Naive thymus-derived CD4-positive, alpha-beta T cell (primary cell): ENCODE measurements at places on chromosomes 6 and 20.

DNA sequence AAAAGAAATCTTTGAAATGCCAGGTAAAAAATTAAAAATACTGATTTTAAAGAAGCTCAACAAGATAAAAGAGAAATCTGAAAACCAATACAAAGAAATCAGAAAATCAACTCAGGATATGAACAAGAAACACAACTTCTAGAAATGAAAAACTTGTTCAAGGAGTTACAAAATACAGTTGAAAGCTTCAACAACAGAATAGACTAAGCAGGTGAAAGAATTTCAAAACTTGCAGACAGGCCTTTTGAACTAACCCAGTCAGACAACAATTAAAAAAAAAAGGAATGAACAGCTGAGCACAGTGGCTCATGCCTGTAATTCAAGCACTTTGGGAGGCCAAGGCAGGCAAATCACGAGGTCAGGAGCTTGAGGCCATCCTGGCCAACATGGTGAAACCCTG lies 57.8 kb downstream of the PDSS2 start:
- no peak for DNase-seq
- H3K27ac ChIP-seq = no peak overlapping the region
- H3K36me3 ChIP-seq = no peaks in the 10 kb centered on the region
- no peaks in the 10 kb centered on the region for H3K4me1 ChIP-seq

DNA sequence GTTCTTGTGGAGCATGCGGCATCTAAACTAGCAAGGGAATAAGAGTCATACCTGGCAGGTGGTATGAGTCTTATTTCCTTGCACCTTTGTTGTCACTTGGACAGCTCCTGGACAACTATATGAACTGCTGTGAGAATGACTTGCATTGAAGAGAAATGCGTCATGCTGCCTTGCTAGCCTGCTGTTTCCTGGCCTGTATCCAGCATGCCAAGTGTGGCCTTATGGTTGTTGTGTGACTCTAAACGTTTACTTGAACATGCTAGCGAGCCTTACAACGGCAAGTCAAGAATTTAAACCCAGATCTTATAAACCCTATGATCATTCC lies 90.4 kb downstream of the CEP162 start:
- no peak overlapping the region for H3K27ac ChIP-seq
- H3K4me1 ChIP-seq = no peaks in the 10 kb centered on the region
- H3K27me3 ChIP-seq = no peaks in the 10 kb centered on the region
- no peaks in the 10 kb centered on the region for H3K36me3 ChIP-seq
- no peak for DNase-seq
- no peak overlapping the region for H3K4me3 ChIP-seq

- no peak overlapping the region for H3K4me3 ChIP-seq
Measured at GRCh38 chr20:37729909-37730308, 36.1 kb downstream of the CTNNBL1 start.

GRCh38 chr6:117463762-117464665 lies 18.5 kb upstream of the DCBLD1 start:
- no peak overlapping the region for H3K4me3 ChIP-seq
- no peaks in the 10 kb centered on the region for H3K27me3 ChIP-seq
- no peak for DNase-seq
- no peak overlapping the region for H3K27ac ChIP-seq

DNA sequence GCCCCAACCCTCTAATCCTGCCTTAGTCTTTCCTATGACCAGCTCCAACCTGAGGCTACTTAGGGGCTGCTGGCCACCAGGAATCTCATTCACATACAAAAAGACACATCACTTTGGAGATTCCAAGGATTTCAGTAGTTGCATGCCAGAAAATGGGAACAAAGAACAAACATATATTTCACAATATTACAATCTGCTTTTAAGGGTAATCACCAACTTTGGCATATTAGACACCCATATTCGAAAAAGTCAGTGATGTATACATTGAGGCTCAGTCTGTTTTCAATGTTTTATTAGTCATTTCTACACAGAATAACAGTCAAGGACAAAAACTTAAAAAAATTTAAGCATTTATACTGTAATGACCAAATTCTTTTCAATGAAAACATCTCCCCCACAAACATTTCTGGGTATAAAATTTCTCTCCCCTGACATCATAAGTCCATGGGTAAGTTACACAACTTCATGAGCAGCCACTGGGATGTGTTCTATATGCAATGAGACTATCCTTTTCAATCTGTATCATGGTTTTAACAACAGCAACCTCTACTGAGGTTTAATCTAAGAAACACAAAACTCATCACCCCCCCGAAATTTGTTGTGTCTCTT lies 103.5 kb downstream of the MAP7 start:
- H3K4me3 ChIP-seq = no peak overlapping the region
- H3K27me3 ChIP-seq = no peaks in the 10 kb centered on the region
- no peaks in the 10 kb centered on the region for H3K4me1 ChIP-seq
- H3K36me3 ChIP-seq = no peaks in the 10 kb centered on the region
- no peak for DNase-seq

- H3K4me1 ChIP-seq = no peaks in the 10 kb centered on the region
- no peak for DNase-seq
- no peaks in the 10 kb centered on the region for H3K36me3 ChIP-seq
- H3K27me3 ChIP-seq = no peaks in the 10 kb centered on the region
Measured at GRCh38 chr6:39892490-39893129, 41.7 kb downstream of the MOCS1 start.

- no peak overlapping the region for H3K4me3 ChIP-seq
- no peaks in the 10 kb centered on the region for H3K4me1 ChIP-seq
- no peak for DNase-seq
- H3K36me3 ChIP-seq = no peaks in the 10 kb centered on the region
- no peak overlapping the region for H3K27ac ChIP-seq
Measured at GRCh38 chr6:170212956-170213636, 77.8 kb downstream of the DLL1 start.

GRCh38 chr20:51322164-51322707 lies 220.3 kb downstream of the NFATC2 start:
- no peaks in the 10 kb centered on the region for H3K27me3 ChIP-seq
- no peak for DNase-seq
- H3K4me1 ChIP-seq = no peaks in the 10 kb centered on the region

- H3K36me3 ChIP-seq = no peaks in the 10 kb centered on the region
- no peak overlapping the region for H3K4me3 ChIP-seq
- no peak for DNase-seq
- H3K27ac ChIP-seq = no peak overlapping the region
Measured at GRCh38 chr20:61951695-61952533, 113.8 kb downstream of the TAF4 start.

- H3K36me3 ChIP-seq = no peaks in the 10 kb centered on the region
Measured at GRCh38 chr20:15242773-15243172, 905.4 kb upstream of the FLRT3 start.

- H3K36me3 ChIP-seq = no peaks in the 10 kb centered on the region
- H3K4me3 ChIP-seq = no peak overlapping the region
- no peak overlapping the region for H3K27ac ChIP-seq
- no peaks in the 10 kb centered on the region for H3K27me3 ChIP-seq
- DNase-seq = no peak
- H3K4me1 ChIP-seq = no peaks in the 10 kb centered on the region
Measured at GRCh38 chr6:160121981-160122380, 366 bp downstream of the SLC22A1 start.

- H3K4me3 ChIP-seq = no peak overlapping the region
- H3K36me3 ChIP-seq = no peaks in the 10 kb centered on the region
- no peak for DNase-seq
- H3K27ac ChIP-seq = no peak overlapping the region
Measured at GRCh38 chr6:6178795-6179194, 141.7 kb downstream of the F13A1 start.

DNA sequence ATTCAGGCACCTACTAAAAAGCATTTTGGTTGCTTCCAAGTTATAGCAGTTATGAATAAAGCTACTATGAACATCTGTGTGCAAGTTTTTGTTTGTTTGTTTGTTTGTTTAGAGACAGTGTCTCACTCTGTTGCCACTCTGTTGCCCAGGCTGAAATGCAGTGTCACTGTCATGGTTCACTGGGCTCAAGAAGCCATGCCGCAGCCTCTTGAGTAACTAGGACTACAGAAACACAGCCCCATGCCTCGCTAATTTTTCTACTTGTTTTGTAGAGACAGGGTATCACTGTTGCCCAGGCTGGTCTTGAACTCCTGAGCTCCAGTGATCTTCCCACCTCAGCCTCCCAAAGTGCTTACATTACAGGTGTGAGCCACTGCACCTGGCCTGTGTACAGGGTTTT lies 795.9 kb downstream of the EPHA7 start:
- no peak overlapping the region for H3K27ac ChIP-seq
- no peaks in the 10 kb centered on the region for H3K4me1 ChIP-seq
- H3K4me3 ChIP-seq = no peak overlapping the region
- DNase-seq = no peak

DNA sequence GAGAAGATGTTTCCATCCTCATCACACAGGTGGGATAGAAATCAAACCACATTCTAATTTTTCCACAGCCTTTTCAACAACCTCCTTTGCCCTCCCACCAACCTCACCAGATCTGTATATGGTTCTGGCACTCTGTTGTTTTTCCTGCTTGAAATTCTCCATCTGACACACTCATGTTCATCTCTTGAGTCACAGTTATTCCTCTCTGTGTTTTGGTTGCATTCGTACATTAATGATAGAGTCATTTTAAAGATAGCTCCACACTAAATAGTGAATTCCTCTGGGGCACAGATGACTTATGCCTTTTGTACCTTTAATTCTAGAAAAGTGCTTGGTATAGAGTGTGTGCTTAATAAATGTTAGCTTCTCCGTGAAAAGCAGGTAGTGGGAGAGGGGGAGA lies 1.4 kb upstream of the GCLC start:
- no peak overlapping the region for H3K4me3 ChIP-seq
- H3K27ac ChIP-seq = no peak overlapping the region
- no peaks in the 10 kb centered on the region for H3K27me3 ChIP-seq
- H3K4me1 ChIP-seq = peaks cover 22% of the 10 kb centered on the region
- no peaks in the 10 kb centered on the region for H3K36me3 ChIP-seq
- no peak for DNase-seq

DNA sequence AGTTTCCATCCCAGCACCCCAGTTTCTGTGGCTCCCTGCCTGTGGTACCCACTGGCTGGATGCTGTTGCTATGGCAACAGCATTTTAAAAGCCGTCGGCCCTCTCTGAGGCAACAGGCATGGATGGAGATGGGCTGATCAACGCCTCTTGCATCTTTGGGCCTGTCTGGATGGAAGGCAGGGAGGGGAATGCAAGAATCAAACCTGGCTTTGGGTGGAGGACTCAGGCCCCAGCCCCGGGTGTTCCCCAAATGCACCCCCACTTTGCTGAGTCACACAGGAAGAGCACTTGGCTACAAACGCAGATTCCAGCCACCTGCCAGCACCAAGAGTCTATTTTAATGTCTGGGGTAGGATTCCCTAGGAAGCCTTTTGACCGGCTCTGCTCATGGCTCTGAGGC lies 45.7 kb upstream of the TGM2 start:
- no peak overlapping the region for H3K4me3 ChIP-seq
- H3K27me3 ChIP-seq = no peaks in the 10 kb centered on the region
- H3K4me1 ChIP-seq = no peaks in the 10 kb centered on the region
- no peaks in the 10 kb centered on the region for H3K36me3 ChIP-seq
- no peak overlapping the region for H3K27ac ChIP-seq

DNA sequence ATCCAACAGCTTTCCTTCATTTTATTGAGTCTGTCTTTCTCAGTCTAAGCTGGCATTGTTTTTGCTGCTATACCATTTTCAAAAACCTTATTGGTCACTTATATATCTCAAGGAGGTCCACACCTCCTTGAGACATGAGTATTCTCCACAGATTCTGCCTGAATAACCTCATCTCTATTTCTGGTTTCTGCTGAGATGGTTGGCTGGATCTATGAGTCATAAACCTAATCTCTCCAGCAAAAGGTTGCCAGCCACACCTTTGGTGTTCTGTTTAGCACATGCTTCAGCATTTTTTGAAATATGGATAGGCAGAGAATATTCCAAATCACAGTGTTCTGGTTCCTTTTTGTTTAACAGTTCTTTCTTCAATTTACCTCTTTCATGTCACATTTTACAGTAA lies 40.8 kb upstream of the TMEM244 start:
- no peak overlapping the region for H3K4me3 ChIP-seq
- DNase-seq = no peak
- H3K27ac ChIP-seq = no peak overlapping the region
- H3K4me1 ChIP-seq = no peaks in the 10 kb centered on the region
- no peaks in the 10 kb centered on the region for H3K36me3 ChIP-seq
- H3K27me3 ChIP-seq = no peaks in the 10 kb centered on the region

GRCh38 chr20:59044796-59045195 lies 2.2 kb upstream of the PRELID3B start:
- no peaks in the 10 kb centered on the region for H3K27me3 ChIP-seq
- peaks cover 32% of the 10 kb centered on the region for H3K4me1 ChIP-seq
- no peak overlapping the region for H3K27ac ChIP-seq
- no peaks in the 10 kb centered on the region for H3K36me3 ChIP-seq

DNA sequence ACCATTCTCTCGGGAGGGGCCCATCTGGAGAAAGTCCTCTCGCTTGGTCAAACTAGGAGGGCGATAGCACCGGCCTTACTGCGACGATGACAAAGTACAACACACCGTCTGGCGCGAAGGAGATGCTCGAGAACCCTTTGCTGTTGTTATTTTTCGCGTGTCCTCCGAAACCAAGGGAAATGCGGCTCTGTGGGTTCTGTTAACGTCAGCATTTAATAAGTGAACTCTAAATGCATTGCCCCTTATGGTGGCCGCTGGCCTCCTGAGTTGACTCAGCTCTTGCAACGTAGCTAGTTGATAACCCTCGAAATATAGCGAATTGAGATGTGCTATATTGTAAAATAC lies 577 bp upstream of the SCAND1 start:
- H3K27me3 ChIP-seq = no peaks in the 10 kb centered on the region
- peaks cover 17% of the 10 kb centered on the region for H3K4me1 ChIP-seq
- H3K36me3 ChIP-seq = peaks cover 8% of the 10 kb centered on the region

DNA sequence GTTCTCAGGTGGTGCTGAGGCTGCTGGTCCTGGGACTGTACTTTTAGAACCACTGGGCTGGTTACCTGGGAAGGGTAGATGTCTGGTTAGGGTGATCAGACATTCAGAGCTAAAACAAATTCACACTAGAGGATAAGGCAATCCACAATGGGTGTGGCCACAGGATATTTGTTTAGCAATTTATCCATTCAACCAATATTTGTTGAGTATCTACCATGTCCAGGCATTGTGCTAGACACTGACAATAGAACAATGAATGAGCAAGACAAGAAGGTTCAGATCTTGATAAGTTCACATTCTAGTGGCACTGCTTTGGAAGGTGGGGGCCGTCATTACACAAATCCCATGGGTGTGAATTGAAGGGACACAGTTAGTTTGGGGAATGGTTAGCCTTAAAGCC lies 131.7 kb downstream of the BCAS1 start:
- no peak overlapping the region for H3K27ac ChIP-seq
- DNase-seq = no peak
- no peaks in the 10 kb centered on the region for H3K36me3 ChIP-seq
- H3K4me3 ChIP-seq = no peak overlapping the region
